Stimulated activated CD4-positive, alpha-beta T cell treated with anti-CD3 and anti-CD28 coated beads, Interleukin-12 subunit alpha, Interleukin-12 subunit beta, amount 100 ng/mL, for 24 hours (primary cell): ENCODE measurements at places on chromosomes 1 and 21.

DNA sequence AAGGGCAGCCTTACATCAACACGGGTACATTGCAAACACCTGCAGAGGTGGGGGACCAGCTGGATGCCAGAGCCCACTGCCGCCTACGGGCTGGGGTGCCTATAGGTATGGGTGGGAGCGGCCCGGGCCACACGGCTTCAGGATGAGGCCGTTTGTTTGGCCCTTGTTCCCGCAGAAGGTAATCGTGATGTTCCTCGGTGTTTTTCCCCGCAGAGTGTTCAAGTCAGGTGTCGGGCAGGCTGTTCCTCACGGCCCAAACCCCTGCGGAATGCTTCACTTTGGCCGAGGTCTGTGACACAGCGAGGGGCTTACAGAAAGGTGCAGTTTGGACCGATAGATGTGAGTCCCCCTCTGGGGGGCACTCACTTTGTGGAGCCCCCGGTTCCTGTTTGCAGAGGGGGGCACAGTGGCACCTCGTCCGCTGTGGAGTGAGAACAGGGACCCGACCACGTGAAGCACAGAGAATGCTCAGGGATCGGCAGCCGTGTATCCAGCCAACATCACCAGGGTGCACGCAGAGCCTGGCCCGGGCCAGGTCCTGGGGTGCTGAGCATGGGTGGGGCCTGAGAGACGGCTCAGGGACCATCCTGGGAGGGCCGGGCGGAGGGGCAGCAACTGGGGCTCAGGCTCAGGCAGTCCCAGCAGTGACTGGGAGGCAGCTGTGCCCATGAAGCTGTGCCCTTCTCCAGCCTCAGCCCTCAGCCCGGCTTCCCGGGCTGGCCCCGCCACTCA is 453 bp upstream of the TTLL10 start:
- DNase-seq = no peak

DNA sequence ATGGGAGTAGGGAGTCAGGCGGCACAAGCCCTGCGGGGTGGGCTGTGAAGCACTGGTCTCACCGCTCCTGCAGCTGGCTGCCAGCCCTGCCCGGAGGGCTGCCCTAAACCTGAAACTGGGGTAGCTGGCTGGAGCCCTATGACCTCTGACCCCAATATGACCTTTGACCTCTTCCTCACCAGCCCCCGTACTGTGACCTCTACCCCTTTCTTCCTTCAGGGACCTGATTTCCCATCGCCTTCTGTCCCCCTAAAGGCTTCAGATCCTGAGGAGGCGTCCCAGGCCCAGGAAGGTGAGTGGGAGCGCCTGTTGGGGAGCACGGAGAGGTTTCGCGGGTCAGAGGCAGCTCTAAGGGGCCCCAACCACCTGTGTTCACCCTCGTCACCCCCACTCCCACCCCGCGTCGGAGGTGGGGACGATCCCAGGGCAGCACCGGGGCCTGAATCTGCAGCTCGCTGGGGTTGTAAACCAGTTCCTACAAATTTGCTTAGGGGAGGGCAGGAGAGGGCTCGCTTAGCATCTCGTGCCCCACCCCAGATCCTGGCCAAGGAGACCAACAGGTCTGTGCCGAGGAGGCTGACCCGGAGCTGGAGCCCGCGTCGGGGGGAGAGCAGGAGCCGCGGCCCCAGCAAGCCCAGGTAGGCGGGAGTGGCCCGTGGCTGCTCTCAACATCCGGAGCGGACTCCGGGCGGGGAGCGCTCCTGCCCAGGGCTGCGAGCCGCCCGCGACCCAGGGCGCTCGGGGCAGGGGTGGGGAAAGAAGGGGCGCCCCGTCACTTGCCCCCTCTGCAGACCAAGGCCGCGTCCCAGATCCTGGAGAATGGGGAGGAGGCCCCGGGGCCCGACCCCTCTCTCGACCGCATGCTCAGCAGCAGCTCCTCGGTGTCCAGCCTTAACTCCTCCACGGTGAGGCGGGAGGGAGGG is 7.3 kb downstream of the SYTL1 start:
- DNase-seq = no peak

- no peak for DNase-seq
Measured at GRCh38 chr1:214660900-214661299, 57.9 kb downstream of the CENPF start.

GRCh38 chr1:100441651-100442050 is 89.3 kb downstream of the CDC14A start:
- DNase-seq = no peak

DNA sequence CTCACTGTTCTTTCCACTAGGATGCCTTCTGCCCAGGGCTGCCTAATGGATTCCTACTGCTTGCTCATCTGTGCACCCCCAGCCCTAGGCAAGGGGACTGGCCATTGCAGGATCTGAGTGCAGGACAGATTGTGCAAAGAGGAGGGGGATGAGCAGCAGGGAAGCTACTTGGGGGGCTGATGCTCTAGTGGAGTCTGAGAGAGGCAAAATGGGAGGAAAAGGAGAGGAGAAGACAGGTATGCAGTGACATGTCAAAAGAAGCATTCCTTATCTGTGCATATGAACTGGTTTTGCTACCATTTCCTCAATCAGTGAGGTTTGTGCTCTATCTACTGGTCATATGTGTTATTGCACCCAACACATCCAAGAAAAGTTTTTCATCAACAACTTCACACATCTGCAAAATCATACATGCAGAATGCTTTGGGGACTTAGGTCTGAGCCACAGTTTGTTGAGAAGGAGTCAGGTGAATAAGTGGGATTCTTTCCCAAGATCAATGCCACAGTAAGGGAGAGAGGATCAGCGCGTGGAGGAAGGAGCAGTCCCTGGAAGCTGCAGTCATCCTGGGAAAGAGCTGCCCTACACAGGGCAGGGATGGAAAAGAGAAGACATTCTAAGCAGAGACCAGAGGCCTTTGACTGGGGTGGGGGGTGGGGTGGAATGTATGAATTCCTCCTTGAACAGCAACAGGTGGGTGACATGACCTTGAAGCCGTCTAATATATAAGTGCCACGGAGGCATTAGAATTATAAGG is 14.4 kb downstream of the SLC5A9 start:
- no peak for DNase-seq

DNA sequence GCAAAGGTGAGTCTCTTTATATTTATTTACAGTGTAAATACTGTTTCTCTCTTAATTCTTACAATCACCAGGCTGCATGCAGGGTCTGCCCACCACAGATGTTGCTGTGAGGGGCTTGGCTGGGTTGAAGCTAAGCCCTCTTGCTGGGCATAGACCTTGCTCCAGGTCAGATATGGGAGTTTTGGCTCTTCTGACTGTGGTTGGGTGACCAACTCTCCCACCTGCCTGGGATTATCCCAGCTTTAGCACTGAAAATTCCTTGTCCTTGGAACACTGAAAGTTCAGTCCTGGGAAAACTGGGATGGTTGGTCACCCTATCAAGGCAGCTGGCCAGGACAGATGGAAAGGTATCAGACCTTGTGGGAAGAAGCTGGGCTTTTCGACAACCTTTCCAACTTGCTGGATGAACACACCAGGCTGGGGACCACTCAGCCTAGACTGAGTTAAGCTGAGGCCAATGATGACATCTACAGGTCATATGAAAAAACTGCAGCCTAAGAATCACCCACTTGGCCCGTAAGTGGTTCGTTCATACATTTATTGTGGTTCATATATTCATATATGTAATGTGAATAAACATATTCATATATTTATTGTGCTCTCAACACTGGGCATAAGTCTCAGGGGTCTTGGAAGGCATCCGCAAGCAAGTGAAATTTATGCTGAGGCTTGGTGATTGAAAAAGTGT is 26.6 kb upstream of the HPDL start:
- peak; percentile 12 for DNase-seq

DNA sequence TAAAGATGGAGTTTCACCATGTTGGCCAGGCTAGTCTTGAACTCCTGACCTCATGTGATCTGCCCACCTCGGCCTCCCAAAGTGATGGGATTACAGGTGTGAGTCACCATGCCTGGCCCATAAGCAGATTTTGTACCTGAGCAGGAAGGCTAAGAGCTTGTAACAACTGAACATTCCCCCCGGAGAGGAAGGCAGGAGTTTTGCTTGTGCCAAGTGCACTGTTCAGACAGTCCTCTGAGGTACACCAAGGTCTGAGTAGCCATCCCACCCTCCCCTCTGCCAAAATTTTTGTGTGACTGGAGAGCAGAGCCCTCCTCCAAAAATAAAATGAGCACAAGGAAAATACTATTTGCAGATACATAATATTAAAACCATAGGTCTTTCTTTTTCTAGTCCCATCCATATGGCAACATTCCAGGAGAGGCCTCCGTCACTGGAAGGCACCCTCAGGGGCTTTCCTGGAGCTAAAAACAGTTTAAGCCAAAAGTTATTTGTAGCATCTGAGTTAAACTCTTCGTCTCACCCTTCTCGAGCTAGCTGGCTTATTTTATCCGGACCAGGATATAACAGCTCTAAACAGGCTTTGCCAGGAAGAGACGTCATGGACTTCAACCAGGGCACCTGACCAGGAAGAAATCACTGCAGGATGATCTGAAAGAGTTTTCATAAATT is 27.2 kb downstream of the CAPN2 start:
- DNase-seq = no peak

DNA sequence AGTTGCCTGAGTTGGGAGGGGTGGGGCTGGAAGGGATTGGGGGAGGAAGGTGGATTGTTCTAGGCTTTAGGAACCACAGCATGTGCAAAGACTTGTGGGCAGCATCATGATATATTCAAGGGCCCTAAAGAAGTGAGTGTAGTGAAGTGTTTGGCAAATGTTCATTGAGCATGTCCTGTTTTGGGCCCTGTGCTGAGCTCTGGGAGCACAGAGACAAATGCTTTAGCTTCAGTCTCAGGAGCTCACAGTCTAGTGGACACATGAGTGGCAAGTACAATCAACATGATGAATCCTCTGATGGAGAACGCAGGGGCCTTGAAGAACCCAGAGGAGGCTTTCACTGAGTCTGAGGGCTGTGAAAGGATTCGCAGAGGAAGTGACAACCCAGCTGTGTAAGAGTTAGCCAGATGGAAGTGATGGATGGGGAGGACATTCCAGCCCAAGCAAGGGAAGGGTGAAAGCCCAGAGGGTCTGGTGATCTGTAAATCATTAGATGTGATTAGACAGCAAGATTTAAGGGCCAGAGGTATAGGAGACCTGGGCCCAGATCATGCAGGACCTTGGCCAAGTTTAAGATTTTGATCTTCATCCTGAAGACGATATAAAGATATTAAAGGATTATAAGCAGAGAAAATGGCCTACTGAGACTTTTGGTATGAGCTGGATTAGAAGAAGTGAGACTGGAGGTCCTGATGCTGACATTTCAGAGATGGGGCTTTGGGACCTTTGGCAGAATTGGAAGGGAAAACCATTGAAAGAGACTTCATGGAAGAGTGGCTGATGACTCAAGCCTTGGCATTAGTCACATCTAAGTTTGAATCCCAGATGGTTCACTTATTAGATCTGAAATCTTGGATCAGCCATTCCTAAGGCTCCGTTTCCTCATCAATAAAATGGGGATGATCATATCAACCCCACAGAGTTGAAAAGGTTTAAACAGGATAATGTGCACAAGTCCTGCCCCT is 4.6 kb downstream of the IPO13 start:
- no peak for DNase-seq

GRCh38 chr1:56204206-56204605 is 375.2 kb downstream of the PLPP3 start:
- DNase-seq = no peak
